Substantia nigra (tissue), 51 donors: ENCODE measurements at places on chromosomes 5 and 9.

DNA sequence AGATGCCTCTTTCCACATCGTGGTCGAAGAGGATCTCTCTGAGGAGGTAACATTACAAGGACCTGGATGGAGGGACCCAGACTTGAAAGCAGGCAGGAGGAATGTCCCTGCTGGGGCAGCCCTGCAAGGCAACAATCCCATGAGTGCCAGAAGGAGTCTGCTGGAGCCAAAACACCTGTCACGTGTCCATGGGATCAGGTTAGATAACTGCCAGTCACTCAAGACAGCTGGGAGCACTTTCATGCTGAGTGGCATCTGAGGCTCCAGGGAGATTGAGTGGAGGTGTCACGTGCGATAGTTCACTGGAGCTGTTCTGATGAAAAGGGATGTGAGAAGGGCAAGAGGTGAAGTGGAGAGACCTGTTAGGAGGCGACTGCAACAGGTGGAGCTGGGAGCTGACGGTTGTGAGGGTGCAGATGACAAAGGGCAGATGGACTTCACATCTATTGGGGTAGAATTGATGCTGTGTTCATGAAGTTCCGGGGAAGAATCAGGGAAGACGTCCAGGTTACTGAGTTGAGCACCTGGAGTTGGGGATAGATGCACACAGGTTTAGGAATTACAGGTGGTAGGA, 68.4 kb downstream of the ICE1 start:
- DNase-seq = no peak

DNA sequence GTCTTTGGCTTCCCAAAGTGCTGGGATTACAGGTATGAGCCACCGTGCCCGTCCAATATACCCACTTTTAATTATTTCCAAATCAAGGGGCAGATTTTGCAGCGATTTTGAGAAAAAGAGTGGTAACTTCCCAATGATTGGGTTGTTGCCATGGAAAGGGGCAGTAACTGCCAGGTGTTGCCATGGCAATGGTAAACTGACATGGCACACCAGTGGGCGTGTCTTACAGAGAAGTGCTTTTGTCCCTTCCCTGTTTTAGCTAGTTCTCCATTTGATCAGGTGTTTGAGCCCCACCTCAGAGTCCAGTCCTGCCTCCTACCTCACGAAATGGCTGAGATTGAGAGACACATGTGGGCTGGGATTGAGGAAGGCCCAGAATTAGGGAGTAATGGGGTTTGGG, 86.3 kb upstream of the IER5L start:
- no peak for DNase-seq

- no peak for DNase-seq
Observed at GRCh38 chr5:15267966-15268365, 232.0 kb upstream of the FBXL7 start.

- DNase-seq = no peak
Observed at GRCh38 chr5:20528471-20528870, 540.5 kb upstream of the CDH18 start.

GRCh38 chr9:5939530-5939929, 48.8 kb downstream of the MLANA start:
- DNase-seq = no peak

- no peak for DNase-seq
Observed at GRCh38 chr9:71665247-71665646, 103.1 kb downstream of the CEMIP2 start.

GRCh38 chr5:170092455-170093101, 13.1 kb upstream of the FOXI1 start:
- DNase-seq = no peak

- no peak for DNase-seq
Observed at GRCh38 chr5:143920772-143921171, 108.8 kb downstream of the HMHB1 start.

DNA sequence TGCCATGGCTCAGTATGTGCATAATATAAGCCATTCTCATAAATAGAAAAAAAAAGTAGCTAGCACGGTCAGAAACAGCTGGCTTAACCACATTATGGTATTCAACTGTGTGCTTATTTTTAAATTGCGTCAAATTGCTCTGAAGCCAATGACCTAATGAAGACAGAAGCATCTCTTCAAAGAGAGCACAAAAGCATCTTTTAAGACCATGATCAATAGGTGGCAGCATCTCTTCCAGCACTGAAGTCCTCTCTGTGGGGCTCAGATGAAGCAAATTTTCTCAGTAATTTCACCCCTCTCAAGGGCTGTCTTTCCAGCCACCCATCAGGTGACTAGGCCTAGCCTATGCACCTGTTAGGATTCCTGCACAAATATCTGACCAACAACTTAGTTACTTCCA, 251.4 kb downstream of the GLIS3 start:
- DNase-seq = no peak

DNA sequence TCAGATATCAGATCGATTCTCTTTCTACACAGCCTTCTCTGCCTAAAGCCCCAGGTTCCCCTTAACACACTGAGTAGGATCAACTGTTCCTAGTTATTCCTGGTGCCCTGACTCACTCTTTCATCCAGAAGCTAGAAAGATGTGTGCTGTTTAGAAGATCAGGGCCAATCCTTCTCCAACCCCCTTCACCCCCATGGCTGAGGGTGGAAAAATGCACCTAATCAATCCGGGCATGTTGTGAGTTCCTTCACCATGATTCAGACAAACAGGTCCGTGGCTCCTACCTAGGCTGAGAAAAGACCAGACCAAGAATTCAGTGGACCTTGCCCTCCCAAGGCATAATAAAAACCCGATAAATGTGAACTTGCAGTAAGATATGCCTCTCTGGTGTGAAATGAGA, 85.4 kb upstream of the EQTN start:
- DNase-seq = no peak

DNA sequence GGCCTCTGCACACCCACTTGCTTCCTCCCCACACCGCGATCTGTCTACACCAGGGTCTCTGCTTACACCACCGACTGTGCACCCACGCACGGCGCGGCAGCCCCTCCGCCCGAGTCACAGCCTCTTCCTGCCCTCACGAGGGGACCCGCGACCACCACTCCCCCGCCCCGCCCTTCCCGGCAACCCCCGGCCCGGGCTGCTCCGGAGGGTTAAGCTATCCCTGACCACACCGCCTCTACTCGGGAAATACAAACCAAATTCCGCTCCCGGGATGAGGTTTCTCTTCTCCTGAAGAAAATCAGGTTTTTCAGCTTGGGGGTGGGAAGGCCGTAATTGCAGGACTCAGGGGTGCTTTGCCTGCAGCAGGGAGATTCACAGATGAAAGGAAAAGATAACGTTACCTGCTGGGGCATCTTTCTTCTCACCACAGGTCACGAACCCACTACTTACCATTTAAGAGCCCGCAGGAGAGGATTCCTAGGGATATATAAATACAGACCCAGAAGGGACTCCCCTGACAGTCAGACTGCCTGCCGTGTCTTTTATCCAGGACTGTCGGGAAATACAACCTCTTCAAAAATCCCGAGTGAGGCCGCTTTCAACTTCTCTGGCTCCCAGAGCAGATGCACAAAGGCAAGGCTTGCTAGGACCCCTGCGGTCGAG, 63.5 kb downstream of the ROR2 start:
- DNase-seq = no peak

GRCh38 chr5:56852228-56853000, 37.1 kb downstream of the MAP3K1 start:
- DNase-seq = no peak

- no peak for DNase-seq
Observed at GRCh38 chr9:133430244-133430643, 8.1 kb downstream of the ADAMTS13 start.

DNA sequence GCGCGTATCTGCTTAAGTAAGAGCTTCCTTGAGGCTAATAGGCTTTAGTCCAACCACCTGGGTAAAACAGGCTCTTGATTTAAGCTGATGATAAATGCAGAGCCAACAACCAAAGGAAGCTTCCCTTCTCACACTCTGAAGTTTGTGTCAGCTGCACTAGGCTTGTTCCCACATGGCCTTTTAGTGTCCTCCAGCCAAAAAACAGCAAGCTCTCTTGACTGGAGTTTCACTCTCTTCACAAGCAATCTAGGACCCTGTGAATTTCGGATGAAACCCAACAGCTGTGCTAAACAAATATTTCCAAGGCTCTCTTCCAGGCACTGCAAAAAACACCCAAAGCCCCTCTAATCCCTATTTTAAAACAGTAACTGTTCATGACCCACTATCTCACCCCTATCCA, 63.9 kb downstream of the SAXO1 start:
- no peak for DNase-seq

DNA sequence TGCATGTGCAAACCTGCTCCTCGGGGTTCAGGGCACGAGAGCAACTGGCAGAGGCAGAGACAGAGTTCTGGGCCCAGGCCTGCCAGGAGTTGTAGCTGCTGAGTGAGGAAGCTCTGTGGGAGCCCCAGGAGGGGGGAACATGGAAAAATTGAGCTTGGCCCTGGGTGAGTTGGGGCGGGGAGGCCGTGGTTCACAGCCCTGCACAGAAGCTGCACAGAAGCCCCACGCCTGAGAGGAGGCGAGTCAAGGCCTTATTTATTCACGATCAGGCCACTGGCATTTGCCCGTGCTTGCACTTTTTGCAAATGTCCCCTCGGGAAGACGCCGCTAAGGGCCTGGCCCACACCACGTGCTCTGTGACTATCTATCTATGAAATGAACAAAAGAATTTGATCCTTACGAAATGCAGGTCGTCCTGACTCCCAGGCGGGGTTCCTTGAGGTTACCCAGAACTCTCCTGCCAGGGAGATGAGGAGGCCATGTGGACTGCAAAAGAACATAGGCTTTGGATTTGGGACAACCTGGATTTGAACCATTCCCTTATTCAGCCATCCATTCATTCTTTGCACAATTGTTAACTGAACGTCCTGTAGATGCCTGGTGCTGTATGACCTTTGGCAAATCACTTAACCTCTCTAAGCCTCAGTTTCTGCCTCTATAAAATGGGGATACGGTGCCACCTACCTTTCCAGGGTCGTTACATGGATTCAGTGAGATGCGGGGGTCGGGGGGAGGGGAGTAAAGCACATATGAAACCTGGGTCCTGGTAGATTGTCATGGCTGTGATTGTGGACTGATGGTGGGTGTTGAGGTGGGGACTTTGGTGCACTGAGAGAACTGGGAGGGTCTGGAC, 17.9 kb downstream of the COL27A1 start:
- no peak for DNase-seq

DNA sequence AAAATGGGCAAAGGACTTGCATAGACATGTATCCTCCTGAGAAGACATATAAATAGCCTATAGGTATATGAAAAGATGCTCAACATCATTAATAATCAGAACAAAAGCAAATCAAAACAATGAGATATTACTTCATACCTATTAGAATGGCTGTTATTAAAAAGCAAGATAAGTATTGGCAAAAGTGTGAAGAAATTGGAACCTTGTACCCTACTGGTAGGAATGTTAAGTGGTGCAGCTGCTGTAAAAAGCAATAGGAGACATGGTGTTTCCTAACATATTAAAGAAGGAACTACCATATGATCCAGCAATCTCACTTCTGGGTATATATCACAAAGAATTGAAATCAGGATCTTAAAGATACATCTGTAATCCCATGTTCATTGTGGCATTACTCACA, 69.8 kb upstream of the PRR16 start:
- DNase-seq = no peak

- DNase-seq = no peak
Observed at GRCh38 chr5:157306692-157307471, 41.0 kb downstream of the CYFIP2 start.

GRCh38 chr9:19830796-19831195, 42.0 kb upstream of the SLC24A2 start:
- no peak for DNase-seq
